ENCODE measurements at places on chromosomes 7 and 10.

- no peak for DNase-seq
These were observed 27.4 kb downstream of the SCART1 start for GRCh38 chr10:133481086-133481643.

GRCh38 chr10:36301139-36301538 lies 659.0 kb upstream of the FZD8 start:
- no peak for DNase-seq

- DNase-seq = no peak
These were observed 274.3 kb downstream of the KLF6 start for GRCh38 chr10:3510741-3511140.

- DNase-seq = peak; percentile 41
These were observed 154.3 kb downstream of the ELAPOR2 start for GRCh38 chr7:86904949-86905834.

DNA sequence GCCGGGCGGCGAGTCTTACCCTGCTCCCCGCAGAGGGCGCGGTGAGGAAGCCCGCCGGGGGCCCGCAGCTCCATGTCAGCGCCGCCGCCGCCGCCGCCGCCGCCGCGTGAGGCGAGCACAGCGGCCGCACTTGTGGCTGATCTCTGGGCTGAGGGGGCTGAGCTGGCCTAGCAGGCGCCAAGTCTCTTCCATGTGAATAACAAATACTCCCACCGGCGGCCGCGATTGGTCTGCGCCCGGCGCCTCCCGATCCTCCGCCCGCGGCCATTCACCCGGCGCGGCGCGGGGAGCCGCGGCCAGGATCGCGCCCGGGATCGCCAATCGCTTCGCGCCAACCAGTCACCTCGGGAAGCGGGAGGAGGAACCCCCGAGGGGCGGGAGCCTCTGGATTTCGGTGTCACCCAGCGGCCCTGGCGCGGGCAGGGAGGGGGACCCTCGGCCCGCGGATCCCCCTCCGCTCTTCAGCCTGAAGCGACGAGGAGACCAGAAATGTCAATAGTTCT lies at the start of gene GRM8:
GRM8 (minus strand) TSS at position 164 of the 503 bp plus-strand sequence.
- DNase-seq = peak; percentile 30

DNA sequence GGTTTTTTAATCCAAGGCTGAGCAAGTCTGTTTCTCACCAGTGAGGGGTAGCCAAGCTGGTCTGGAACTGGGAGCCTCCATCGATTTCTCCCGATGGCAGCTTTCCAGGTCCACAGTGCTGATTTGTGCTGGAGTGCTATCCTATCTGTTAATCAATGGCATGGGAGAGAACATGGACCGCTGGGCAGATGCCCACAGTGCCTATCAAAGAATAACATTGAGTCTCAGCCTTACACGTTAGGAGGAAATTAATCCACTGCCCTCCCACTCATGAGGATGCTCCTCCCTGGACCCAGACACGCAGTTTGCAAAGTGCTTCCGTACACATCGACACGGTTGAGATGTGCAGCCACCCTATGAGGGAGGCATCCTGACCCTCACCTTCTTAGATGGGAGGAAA lies 36.0 kb upstream of the CUX1 start:
- no peak for DNase-seq

DNA sequence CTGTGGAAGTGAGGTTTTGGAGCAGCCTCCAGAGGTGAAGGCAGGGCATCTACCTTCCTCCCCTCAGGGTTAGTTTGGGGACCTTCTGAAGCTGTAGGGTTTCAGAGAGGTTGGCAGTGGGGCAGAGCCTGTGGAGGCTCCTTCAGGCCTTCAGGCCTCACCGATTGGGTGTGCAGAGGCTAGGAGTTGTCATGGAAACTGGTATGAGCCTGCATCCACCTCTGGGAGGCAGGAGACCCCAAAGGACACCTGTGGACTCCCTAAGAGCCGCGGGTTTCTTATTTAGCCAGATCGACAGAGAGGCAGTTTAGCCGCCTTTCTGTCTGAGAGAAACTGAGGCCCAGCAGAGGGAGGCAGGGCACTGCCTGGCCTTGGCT lies 2.0 kb downstream of the LZTS2 start:
- no peak for DNase-seq

GRCh38 chr10:124357561-124357885 lies 61.2 kb downstream of the OAT start:
- DNase-seq = no peak

- DNase-seq = peak; percentile 15
These were observed 4.9 kb downstream of the FAM53B start for GRCh38 chr10:124739119-124739921.

DNA sequence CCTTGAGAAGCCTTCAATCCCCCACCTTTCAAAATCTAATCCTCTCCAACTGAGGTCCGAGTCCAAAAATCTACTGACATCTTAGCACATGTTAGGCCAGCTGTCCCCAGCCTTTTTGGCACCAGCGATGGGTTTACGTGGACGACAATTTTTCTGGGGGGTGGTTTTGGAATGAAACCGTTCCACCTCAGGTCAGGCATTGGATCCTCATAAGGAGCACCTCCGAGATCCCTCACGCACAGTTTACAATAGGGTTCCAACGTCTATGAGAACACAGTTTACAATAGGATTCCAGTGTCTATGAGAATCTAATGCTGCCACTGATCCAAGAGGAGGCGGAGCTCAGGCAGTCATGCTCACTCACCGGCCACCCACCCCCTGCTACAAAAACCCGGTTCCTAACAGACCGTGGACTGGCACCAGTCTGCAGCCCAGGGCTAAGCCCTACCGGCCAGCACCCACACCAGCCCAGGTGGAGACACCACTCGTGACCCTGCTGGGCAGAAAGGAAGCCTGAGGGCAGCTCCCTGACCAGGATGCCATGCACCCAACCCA lies 107.6 kb downstream of the DIP2C start:
- DNase-seq = no peak

- DNase-seq = no peak
These were observed 43.0 kb downstream of the PKD1L1 start for GRCh38 chr7:47905076-47905920.

DNA sequence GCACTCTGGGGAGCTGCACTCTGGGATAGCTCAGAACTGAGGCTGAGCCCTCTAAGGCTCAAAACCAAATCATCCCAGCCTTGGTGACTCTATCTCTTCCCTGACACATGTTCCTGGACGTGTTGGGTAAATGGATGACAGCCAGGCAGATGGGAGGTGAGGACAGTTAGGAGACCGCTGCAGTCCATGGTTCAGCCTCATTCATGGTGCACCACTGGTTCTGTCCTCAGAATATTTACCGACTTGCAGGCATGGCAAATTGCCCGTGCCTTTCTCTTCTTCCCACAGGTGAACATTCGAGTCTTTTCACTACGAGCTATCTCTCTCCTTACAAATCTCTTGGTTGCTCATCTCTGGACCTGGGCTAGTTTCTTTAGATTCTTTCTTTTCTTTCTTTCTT lies 80.3 kb upstream of the EFCAB10 start:
- DNase-seq = no peak

- no peak for DNase-seq
These were observed 1.9 kb upstream of the NRF1 start for GRCh38 chr7:129609666-129610065.

DNA sequence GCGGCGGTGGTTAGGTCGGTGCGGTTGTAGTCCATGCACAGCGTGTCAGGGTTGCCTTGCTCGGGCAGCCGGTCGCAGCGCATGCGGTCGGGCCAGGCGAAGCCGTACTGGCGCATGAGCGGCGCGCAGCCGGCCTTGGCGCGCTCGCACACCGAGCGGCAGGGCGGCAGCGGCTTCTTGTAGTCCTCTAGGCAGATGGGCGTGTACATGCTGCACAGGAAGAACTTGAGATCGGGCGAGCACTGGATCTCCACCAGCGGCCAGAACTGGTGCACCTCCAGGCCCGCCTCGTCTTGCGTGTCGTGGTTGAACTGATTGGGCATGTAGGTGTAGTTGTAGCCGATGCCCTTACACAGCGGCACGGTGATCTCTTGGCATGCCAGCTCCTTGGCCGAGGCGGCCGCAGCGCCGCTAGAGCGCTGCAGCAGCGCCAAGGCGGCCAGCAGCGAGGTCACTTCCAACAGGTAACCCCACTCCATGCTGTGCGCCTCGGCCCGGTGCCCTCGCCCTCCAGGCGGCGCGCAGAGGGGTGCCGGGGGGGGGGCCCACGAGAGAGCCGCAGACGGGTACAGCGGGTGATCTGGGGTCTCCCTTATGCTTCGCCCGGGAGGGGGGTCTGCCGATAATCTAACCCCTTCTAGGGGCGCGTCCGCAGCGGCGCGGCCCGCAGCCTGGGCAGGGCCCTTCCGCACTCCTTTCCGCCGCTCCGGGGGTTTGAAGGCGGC lies 983 bp downstream of the FZD8 start:
- peak; percentile 90 for DNase-seq

- no peak for DNase-seq
These were observed 44.7 kb downstream of the FRMD4A start for GRCh38 chr10:14285941-14286560.

Data from iris pigment epithelial cell (primary cell).